Left ventricle myocardium inferior (tissue), 1 donor: ENCODE measurements at places on chromosomes 5 and 9. TPM values are rescaled to one million over a fixed set of nuclear protein-coding genes. Genes with fewer than 3 reads are reported as not detected.

The NRARP gene
- total RNA-seq, result 5.1 TPM

The NR5A1 gene
- total RNA-seq, result not detected

The NTMT1 gene
- total RNA-seq, result 63.4 TPM

The TAS2R1 gene
- not detected for total RNA-seq

DNA sequence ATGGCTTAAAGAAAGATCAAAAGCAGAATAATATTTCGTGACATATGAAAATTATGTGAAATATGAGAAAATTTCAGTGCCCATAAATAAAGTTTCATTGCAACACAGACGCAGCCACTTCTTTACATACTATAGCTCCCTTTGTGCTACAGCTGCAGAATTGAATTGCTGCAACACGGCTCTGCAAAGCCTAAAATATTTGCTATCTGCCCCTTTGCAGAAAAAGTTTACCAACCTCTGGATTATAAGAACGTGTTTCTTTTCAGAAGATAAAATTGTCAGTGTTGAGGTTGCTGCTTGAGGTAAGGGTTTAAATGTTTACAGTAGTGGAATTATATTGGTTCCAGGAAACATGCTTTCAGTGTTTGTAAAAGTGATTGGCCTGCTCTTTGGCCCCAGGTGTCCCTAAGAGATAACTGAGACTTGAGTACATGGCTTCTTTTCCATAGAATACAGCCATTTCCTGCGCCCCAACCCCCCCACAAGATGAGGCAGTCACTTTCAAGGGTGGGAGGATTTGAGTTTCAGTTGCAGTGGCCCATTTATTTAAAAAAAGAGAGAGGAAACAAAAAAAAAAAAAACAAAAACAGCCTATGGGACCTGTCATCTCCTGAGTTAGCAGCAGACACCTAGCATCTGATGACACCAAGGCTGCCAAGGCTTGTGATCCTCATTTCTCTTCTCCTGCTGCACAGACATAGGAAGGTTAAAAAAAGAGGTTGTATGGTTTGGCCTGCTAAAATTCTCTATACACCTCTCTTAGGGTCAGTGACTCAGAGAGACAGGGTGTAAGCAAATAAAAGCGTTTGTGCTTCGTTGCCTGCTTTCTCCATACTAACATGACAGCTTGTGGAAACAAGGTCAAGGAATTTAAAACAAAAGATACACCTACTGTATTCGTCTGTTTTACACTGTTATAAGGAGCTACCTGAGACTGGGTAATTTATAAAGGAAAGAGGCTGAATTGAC is 28.0 kb upstream of the HTR4 start:
- DNase-seq, result no peak

DNA sequence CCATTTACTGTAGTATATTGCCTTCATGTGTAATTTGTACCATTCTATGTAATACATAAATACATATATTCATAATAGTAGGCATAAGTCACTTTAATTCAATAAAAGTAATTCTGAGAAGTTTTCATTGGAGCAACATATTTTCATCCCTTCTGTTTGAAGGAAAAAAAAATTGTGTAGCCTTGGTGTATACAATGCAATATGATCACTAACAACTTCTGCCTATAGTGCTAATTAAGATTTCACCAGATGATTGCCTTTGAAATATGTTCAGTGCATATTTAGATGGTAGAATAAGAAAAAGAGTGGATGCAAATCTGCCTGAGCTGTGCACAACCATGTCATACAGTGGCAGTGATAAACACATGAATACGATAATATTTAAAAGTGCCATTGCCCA is 996.8 kb downstream of the EFNA5 start:
- DNase-seq, result no peak

DNA sequence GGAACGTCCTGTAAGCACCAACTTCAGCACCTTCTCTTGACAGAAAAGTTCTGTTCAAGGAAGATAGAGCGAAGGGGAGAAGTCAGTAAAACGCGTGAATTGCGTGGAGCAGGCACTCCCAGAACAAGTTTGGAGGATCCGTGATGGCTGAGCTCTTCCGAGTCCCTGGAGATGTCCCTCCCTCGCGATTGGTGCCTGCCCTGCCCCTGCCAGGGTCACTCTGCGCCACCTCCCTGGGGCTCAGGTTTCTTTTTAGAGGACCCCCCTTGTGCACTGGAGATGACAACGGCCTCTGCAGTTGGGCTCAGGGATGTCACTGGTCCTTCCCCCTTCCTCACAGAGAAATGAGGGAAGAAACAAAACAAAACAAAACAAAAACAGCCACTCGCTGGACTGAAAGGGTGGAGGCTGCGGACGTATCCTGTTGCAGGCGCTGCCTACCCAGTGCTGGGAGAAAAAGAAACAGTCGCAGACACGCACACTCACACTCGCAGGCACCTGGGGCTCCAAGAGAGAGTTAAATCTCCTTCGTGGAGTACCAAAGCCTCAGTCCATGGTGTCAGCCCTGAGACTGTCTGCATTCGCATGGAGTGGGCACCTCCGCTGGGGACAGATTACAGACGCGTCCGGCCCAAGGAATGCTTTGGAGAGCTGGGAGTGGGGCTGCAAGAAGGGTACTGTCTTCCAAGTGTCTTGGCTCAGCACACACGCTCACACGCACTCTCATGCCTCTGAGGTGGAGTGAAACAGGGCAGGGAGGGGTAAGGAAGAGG is 512.7 kb downstream of the SLCO4C1 start:
- DNase-seq, result no peak

DNA sequence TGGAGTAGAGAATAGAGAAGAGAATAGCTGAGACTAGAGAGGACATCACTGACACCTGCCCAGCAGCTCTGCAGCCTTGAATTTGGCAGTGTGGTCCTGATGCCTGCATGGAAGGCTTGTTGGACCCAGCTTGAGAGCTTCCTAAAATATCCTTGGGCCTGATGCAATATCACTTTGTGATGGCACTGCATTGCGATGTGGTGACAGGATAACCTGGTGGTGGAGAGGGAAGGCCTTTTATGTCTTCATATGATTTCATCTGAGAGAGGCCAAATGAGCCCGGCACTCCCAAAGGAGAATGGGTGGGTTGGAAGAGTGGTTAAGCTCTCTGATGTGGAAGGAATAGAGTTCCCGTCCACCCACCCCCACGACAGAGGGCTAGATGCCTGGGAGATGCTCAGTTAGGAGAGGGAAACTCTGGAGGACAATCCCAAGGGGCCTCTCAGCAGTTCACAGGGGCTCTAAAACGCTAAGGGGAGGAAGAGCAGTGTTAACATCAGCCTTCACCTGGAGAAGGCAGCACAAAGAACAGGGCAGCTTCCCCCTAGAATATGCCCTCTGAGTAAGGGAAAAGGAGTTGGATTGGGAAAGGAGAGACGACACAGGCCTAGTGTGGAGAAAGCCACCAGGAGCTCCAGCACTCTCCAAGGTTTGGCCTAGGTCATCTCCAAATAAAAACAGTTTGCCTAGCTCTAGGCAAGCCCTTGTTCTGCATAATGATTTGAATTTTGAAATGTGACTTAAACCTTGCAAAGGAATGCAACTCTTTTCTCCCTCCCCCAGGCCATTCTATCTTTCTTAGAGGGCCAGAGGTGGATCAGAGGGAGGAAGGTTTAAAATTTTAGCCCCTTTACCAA is 99.8 kb upstream of the SSBP2 start:
- DNase-seq, result no peak

GRCh38 chr5:178965465-178966055 is 24.6 kb downstream of the ZNF454 start:
- no peak for DNase-seq

DNA sequence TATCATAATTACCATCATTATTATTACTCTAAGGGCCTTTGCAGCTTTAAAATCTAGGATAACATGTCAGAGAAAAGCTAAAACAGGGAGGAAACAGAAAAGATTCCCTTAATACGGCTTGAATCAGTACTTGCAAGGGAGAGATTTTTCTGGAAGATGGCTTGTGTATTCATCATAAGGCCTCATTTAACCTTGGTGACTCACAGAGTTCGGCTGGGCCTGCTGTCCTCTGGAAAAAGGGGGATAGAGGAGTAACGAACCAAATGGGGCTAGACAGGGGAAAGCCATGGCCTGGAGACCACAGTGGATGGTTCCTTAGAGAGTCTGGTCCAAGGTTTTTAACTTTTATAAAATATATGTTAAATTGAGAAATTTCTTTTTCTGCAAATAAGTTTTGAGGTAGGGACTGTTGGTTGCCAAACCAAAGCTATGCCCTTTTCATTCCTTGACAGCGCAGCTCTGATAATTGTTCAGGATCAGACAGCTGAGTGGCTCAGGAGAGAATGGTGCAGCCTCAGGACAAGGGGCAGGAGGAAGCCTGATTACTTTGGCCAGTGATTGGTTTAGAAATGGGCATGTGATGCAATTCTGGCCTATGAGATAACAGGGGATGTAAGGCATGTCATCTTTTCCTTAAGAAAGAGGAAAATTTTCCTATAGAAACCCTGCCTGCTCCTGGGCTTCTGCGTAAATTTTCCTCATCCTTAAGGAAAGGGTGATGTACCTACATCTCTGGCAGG is 25.6 kb upstream of the GSN start:
- no peak for DNase-seq

DNA sequence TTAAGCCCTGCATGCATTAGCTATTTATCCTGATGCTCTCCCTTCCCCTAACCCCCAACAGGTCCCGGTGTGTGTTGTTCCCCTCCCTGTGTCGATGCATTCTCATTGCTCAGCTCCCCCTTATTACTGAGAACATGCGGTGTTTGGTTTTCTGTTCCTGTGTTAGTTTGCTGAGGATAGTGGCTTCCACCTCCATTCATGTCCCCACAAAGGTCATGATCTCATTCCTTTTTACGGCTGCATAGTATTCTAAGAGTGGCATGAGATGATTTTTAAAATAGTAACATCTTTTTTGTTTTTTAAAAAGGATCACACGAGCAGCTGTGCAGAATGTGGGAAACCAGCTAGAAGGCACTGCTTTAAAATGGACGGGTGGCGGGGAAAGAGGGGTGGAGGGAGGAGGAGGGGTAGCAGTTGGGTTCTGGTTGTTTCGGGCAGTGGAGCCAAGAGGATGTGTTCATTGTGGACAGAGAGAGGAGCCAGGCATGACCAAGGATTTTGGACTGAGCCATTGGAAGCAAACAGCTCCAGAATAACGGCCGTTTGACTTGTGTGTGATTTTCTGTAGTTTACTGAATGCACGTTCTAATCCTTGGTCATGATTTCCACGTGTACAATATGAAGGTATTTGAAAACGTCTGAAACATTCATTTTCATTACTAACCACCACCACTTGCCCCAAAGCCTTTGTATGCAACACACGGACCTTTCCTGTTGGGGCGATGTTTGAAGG is 1.7 kb upstream of the TENT4A start:
- no peak for DNase-seq

DNA sequence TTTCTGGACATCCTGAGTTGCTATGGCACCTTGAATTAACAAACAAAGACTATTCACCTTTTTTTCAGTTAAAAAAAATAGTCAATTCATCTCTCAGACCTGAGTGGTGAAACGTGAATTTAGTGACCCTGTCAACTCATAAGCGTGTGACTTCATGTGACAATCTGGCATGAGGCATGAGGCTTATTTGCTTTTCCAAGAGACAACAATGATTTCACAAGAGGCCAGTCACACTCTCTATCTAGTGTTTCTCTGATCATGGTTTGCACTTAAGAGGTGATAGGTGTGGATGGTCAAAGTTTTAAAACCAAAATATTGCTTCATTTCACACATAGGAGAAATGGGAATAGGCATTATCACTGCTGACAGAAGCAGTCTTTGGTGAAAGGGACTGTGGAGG is 559.6 kb upstream of the ACO1 start:
- DNase-seq, result no peak

DNA sequence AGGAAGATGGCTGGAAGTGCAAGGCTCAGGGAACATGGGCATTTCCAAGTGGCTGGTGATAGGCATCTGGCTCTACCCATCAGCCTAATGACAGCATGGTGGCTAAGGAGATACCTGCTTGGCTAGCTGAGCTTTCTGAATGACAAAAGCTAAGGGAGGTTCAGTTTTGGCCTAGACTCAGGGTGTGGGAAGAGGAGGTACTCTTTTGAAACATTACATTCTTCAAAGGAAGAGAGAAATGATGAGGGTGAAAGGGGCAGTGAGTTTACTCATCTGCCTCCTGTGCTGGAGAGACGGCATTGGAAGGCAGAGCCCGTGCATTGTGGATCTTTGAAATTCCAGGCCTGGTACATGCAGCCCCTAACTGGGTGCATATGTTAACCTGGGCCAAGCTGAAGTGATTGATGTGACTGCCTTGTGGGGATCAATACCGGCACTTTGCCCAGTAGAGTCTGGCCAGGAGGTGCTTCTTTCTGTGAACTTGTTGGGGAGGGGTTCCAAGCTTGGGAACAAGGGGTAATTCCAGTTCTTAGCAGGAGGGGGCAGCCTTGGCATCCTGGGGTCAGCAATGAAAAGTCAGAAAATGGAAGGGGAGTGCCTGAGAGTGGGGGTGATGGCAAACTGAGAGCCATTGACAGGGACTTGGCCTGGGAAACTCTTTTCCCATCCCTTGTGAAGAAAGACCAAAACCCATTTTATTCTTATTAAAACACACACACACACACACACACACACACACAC is 108.6 kb downstream of the ACER2 start:
- DNase-seq, result no peak

DNA sequence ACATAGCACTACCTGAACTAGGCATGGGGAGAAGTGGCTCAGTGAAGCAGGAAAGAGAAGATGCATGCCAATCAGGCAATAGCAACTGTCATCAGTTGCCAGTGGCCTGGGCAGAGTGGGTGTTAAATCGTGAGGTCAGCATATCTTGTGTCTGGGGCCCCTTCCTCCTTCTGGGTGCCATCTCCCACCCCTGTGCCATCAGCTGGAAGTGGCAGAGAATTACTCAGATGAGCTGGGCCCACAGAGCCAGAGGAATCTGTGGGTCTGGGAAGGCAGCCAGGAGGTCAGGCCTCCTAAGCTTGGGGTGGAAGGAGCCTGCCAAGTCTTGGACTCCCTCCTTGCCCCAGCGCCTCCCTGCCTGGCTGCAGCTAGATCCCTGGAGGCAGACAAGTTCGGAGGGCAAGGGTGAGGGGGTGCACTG is 66.5 kb downstream of the GALNT12 start:
- DNase-seq, result peak; percentile 70
